ENCODE measurements at places on chromosomes 7 and 10.

GRCh38 chr7:75913437-75913836, 1.5 kb upstream of the POR start:
- no peak for DNase-seq

GRCh38 chr10:114548662-114549061, 109.4 kb downstream of the ABLIM1 start:
- DNase-seq: no peak

GRCh38 chr7:12584930-12585329, 14.4 kb downstream of the SCIN start:
- no peak for DNase-seq

- DNase-seq: no peak
These were observed 71.6 kb upstream of the C1GALT1 start for GRCh38 chr7:7110706-7111105.

DNA sequence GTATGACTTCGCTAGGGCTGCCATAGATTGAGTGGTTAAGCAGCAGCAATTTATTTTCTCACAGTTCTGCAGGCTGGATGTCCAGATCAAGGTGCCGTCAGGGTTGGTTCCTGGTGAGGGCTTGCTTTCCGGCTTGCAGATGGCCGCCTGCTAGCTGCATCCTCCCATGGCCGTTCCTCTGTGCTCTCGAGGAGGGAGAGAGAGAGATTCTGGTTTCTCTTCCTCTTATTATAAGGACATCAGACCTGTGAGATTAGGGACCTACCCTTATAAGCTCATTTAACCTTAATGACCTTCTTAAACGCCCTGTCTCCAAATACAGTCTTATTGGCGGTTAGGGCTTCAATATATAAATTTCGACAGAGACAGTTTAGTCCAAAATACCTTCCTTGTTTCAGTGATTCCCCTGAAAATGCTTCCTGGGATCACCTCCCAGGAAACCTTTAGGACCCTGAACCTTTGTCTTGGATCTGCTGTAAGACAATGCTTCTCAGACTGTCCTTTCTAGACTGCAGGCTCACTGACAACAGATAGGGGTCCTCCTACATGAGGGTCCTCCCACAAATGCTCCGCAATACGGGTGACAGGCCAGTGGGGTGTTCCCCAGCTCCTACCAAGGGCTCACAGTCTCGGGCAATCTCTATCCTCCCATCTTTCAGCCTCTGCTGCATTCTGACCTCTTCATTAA, 82.5 kb upstream of the BAIAP2L1 start:
- no peak for DNase-seq

GRCh38 chr7:92266415-92267241, 20.9 kb downstream of the ANKIB1 start:
- DNase-seq: no peak

DNA sequence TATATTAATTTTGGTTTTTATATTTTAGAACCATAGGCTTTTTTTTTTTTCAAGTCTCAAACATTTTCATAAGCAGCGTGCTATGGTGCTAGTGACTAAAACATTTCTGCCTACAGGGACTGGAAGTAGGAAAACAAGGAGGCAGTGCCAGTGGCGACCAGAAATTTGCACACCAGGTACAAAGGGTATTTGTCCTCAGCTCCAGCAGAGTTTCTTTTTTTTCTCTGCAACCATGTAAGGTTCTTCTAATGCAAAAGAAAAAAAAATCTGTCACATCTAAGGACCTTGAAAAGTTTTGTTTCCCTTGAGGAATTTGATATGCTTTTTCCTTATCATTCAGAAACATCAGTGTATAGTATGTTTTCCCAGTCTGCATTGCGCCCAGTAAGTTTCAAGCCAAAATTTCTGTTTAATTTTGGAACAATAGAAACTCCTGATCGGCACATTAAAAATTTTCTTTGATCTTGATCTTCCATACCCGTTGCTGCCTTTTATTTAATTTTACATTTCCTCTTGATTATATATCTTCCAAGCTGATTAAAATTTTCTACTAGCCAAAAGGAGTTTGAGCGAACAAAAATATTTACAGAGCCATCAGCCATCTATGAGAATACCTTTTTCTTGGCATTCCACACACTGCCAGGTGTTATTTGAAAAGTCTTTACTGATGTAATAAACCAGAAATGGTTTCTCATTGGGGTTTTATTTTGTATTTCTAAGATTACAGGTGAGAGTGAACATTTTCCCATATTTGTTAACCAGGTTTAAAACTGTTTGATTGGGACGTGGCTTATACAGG, 956 bp upstream of the KLHDC10 start:
- DNase-seq: no peak

- no peak for DNase-seq
These were observed 1.1 kb downstream of the DDIT4 start for GRCh38 chr10:72274730-72275350.

DNA sequence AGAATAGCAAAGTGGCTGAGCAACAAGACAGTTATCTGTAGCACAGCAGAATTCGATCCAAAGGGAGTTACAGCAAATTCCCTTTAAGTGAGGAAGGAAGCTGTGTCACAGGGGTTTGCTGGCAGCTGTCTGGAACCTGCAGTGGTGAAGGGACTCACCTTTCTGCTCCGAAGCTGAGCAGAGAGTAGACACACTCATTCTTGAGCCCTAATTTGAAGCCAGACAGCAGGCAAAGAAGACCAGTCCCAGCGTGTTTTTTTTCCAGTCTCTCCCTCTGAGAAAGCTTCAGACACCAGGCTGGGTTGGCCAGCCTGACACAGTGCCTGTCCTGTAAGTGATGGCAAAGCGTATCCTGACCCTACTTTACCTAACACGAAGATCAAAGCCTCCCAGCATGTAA, 210.7 kb downstream of the TRIL start:
- DNase-seq: no peak

DNA sequence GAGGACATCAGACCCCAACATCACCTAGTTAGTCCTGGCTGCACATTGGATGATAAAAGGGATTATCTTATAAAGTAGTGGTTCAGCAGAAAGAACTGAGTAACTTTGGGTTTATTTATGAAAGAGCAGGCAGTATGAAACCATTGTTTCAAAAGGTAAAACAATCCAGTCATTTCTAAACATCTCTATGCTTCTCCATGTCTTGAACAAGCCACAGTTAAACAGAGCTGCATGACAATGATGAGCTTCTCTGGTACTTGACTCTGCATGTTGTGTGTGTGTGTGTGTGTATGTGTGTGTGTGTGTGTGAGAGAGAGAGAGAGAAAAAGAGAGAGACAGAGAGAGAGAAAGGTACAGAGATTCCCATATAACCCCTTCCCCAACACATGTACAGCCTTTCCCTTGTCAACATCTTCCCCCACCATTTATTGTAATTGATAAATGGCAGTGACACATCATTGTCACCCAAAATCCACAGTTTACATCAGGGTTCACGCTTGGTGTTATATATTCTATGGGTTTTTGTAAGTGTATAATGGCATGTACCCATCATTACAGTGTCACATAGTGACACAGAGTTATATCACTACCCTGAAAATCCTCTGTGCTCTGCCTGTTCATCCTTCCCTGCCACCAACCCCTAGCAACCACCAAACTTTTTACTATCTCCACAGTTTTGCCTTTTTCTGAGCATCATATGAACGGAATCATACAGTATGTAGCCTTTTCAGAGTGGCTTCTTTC, 32.8 kb upstream of the SLC18A3 start:
- DNase-seq: no peak

- no peak for DNase-seq
These were observed 100.7 kb downstream of the ST8SIA6 start for GRCh38 chr10:17353568-17354300.

DNA sequence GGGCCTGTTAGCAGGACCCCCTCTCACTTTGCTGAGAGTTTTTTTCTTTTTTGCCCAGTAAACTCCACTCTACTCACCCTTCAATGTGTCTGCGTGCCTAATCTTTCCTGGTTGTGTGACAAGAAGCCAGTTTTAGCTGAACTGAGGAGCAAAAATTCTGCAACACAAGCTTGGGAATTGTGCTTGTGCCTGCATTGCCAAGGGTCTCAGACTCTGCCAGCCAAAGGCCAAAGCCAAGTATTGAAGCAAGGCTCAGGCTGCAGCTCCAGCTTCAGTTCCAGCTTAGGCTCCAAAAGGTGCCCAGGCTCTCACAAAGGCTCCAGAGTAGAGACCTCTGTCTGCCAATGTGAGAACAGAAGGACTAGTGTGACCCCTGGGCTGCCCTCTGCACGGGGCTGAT, 4.2 kb upstream of the CPA2 start:
- no peak for DNase-seq

DNA sequence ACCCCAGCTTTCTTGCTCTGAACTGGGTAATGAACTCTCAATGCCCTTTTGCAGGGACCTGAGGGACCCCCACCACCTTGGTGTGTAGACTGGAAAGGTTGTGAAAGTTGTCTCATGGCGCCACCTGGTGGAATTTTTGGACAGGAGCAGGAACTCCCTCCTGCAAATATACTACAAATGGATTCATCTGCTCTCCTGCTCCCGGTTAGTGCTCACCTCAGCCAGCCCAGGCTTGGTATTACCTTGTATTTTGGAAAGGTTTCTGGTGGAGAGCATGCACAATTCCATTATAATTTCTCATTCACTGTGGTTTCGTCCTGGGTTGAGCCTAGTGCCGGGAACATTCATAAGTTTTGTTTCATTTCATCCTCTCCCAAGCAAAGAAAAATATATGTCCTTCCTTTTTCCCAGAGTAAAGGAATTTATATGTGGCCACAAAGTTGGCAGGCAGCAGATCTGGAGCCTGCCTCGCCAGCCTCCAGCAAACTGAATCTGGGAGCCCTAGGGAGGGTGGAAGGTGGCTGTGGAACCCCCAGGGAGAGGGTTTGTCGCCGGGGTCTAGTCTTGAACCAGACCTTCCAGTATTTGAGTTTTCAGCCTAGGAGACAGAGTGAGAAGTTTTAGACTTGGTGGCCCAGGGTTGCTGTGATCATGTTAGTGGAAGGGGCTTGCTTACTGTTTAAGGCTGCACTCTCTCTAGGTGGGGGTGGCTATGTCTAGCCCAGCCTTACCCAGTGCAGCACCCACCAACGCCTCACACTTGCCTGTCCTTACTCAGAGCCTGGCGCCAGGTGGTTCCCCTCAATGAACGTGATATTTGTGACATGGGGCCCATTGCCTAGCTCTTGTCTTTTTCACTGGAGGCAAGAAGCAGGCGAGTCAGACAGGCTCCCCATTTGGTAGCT, 9.5 kb downstream of the FAM241B start:
- DNase-seq: no peak

GRCh38 chr7:28041508-28042314, 138.9 kb downstream of the JAZF1 start:
- DNase-seq: no peak

- no peak for DNase-seq
These were observed 28.7 kb downstream of the KLF6 start for GRCh38 chr10:3756360-3756740.

DNA sequence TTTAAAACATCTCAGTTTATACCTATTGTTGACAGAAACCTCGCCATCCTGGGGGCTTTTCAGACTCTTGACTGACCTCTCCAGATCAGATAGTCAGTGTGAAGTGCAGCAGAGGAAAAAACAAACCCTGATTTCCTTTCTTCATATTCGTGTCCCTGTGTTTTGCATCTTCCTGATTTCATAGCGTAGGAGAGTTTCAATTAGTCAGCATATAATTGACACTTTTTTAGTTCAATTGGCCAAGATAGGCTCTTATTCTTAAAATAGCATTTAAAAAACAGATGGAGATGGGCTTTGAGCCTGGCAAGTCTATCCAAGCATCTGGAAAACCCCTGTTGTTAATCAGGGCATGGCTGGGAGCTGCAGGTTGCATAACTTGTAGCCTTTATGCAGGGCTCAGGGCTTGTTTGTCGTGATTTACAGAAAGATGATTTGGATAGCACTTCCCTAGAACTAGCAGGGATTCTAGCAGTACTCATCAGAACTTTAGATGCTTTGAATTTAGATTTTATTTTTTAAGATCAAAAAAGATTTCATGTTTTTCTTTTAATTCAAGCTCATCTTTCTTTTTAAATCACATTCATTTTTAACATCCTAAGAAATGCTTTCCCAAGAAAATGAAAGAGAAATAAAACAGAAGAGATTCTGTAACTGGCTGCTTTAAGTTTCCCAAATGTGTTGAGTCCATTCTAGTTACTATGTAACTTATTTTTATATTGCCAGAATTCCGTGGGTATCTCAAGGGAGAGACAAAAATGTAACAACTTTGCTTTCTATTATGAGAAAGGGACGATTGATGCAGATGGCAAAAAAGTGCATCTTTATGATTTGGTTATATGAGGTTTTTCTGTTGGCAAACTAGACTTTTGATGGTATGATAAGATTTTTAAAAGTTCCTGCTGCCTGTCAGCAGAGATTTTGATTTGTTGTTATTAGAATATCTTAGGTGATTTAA, 270.8 kb upstream of the FZD8 start:
- no peak for DNase-seq

DNA sequence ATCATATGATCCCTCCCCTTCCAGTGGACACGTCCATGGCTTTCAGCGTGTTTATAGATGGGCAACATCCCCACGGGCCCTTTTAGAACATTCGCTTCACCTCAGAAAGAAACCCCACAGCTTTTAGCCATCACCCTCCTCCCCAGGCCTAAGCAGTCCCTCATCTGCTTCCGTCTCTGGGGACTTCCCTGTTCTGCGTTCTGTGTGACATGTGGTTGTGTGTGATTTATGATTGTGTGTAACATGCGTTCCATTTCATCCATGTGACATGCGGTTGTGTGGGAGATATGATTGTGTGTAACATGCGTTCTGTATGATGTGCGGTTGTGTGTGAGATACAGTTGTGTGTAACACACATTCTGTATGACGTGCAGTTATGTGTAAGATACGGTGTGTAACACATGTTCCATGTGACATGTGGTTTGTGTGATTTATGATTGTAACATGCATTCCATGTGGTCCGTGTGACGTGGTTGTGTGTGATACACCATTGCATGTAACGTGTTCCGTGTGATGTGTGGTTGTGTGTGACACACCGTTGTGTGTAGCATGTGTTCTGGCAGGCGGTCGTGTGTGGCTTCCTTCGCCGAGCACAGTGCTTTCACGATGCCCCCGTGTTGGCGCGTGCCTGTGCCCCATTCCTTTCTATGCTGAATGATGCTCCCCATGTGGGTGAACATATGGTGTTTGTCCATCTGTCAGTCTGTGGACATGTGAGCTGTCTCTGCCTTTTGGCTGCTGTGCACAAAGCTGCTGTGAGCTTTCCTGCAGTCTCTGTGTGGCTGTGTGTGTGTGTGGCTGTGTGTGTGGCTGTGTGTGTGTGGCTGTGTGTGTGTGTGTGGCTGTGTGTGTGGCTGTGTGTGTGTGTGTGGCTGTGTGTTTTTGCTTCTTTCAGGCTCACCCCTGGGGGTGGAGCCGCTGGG, 26.2 kb downstream of the PWWP2B start:
- no peak for DNase-seq

DNA sequence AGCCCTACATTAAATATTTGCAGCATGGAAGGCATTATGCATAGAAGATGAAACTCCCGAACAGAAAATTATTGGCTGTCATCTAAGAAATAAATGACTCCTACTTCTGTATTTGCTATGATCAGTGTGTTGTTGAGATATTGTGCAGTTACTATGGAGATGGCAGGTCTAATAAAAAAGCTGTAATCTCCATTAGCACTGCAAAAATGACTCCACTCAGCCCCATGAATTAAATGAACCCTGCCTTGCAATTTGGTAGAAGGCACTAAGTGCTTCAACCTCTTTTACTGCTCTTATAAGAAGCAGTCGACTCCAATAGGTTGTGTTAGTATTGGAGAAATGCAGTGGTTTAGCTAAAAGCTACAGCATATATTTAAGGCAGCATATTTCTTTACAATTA, 290.0 kb upstream of the PHYHIPL start:
- no peak for DNase-seq
